Stimulated activated memory B cell treated with anti-CD40 and anti-IgM and Interleukin-4, amounts not matched to agents 10 μg/mL and 1 μg/mL and 100 μg/mL, for 72 hours (primary cell): ENCODE measurements at places on chromosomes 13 and 19.

DNA sequence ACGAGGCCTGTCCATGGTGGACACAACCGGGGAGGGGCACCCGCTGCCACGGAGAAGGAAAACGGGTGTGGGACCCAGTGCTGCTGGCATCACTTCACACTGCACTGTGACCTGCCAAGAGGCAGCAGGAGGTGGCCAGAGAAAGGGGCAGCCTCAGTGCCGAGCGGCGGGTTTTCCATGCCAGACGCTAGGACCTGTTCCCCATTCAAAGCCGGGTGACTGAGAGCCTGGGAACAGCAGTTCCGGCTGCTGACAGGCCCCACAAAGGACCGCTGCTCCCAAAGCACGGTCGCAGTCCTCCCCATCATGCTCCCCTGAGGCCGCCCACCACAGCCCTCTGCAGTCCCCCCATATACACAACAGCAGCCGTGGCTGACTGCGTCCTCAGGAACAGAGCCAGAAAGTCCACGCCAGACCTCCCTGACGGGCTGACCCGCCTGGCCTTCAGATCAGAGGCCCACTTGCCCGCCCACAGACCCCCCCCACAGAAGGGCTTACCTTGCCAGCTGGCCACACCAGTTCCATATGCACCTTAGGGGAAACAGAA is 5.4 kb downstream of the AKAP8 start:
- no peak for ATAC-seq

DNA sequence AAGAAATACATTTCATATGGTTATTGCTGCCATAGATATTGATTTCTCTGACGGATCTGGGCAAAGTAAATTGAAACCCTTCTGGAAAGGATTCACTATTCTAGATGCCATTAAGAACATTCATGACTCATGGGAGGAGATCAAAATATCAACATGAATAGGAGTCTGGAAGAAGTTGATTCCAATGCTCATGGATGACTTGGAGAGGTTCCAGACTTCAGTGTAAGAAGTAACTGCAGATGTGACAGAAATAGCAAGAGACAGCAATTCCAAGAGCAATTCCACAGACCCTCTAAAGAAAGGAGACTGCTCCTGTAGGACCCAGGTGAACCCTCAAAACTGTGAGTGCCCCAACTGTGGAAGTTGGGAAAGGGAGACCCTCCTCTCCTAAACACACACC is 30.9 kb upstream of the KCTD12 start:
- ATAC-seq: no peak

GRCh38 chr19:29380581-29380980 is 145.2 kb upstream of the VSTM2B start:
- no peak for ATAC-seq

GRCh38 chr19:39474139-39474620 is 6.5 kb upstream of the TIMM50 start:
- ATAC-seq: peak; percentile 79

- ATAC-seq: no peak
Observed at GRCh38 chr13:74388626-74389025, 254.4 kb upstream of the KLF12 start.

GRCh38 chr19:10553087-10553667 is 9.5 kb downstream of the ATG4D start:
- ATAC-seq: no peak

DNA sequence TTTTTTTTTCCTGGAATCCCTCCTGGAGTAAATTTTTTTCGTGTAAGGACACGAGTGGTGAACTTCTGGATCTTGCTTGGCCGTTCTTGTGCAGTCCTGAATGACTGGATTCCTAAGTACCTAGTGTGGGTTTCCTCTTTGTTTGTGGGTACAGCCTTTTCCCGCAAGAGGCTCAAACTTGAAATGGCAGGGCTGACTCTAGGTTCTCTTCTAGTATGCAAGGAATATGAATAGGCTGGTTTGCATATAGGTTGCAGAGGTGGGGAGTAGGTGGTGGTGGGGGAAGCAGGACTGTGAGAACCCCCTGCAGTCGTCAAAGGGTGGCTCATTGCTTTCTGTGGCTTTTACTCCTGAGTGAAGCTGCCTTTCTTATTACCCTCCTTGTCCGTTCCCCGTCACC is 13.6 kb downstream of the UBAC2 start:
- peak; percentile 95 for ATAC-seq

- ATAC-seq: peak; percentile 44
Observed at GRCh38 chr19:3986260-3987041, 1.2 kb upstream of the EEF2 start.

GRCh38 chr19:40559394-40559793 is 17.3 kb upstream of the SHKBP1 start:
- ATAC-seq: no peak

DNA sequence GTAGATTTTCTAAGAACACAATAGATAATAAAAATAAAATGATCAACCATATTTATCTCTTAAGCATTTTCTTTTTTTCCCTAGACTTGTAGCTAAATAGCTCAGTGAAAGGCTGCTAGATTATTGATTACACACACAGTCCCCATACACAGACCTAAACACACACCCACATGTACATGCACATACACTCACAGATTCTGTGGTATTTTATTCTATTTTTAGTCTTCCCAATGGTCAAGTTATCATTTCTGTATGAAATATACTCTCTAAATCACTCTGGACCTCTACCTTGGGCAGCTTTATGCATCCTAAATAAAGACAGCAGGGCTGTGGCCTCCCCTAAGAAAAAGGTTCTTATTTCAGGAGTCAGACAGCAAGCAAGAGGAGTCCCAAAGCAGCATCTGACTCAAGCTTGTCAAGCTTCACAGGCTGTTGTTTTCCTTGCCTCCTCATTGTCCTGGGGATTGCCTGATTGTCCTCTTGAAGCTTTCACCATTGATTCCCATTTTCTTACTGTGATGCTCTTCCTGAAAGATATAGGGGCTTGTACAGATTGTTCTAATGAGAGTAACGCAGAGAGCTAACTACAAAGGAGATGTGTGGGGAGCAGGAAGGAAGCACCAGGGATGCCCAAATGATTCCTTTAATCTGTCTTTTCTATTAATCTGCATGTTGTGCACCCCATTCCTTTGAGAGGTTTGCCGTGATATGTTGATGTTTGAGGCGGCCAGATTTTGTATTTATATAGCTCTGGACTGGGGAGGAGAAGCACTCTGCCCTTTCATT is 986.5 kb downstream of the PCDH17 start:
- ATAC-seq: no peak

DNA sequence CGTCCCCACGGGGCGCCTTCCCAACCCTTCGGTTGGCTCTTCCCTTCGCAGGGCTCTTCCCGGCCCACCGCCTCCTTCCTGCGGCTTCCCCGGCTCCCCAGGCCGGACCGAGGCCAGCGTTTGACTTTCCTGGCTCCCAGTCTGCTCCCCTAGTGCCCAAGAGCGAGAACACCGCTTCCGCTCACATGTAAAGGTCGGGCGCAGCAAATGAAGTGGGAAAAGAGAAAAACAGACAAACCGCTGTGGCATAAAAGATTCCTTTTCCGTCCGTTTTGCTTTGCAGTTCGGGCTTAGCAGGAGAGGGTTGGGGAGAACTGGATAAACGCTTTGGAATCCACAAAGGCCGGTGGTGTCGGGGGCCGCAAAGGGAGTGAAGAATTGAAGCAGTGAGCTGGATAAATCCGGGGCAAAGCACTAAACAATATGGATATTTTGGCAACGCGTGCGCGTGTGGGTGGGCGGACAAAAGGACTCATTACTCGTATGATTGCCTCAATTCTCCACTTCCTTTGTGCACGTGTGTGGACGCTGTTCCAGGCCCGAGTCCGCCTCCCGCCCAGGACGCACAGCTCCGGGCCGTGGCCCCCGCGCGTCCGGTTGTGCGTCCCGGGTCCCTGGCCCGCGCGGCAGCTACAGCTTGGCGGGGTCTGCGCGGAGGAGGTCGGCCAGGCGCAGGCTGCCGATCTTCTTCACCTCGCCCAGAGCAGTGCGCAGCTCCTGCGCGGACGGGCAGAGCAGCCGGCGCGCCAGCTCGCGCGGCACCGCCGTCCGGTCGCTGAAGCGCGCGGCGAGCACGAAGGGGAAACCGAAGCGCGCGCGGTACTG is 8.6 kb upstream of the CDX2 start:
- ATAC-seq: no peak

GRCh38 chr19:42140125-42140754 is 8.0 kb upstream of the POU2F2 start:
- no peak for ATAC-seq

GRCh38 chr13:107992542-107992941 is 222.8 kb downstream of the LIG4 start:
- no peak for ATAC-seq

- no peak for ATAC-seq
Observed at GRCh38 chr19:56177564-56178243, 1.9 kb downstream of the GALP start.

DNA sequence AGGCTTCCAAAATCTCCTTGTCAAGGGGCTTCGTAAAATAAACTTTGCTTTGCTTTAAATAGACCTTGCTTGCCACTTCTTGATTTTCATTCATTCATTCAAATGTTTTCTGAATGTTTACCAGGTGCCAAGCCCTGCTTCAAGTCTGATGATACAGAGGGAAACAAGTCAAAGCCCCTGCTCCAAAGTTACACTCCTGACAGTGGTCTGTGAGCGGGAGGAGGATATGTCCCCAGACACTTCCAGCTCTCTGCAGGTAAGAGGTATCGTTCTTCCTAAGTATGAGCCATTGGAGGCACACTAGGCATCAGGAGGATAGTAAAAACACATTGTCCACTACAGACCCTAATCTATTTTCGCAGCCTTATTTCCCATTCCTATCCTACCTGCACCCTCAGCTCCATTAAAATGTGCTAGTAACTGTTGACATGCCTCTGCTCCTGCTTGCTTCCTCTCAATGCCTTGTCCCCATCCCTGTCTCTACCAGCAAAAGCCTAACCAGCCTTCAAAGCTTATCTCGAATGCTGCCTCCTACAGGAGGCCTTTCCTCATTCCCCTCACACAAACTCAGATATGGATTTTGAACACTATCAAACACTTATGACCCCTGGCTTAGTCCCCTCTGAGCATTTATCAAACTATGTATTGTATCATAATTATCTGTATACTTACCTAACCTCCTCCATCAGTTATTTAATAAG is 6.2 kb upstream of the WBP4 start:
- ATAC-seq: no peak

- ATAC-seq: no peak
Observed at GRCh38 chr13:26727633-26728032, 33.0 kb downstream of the GPR12 start.

- ATAC-seq: no peak
Observed at GRCh38 chr19:2410023-2410422, 17.4 kb downstream of the TIMM13 start.

DNA sequence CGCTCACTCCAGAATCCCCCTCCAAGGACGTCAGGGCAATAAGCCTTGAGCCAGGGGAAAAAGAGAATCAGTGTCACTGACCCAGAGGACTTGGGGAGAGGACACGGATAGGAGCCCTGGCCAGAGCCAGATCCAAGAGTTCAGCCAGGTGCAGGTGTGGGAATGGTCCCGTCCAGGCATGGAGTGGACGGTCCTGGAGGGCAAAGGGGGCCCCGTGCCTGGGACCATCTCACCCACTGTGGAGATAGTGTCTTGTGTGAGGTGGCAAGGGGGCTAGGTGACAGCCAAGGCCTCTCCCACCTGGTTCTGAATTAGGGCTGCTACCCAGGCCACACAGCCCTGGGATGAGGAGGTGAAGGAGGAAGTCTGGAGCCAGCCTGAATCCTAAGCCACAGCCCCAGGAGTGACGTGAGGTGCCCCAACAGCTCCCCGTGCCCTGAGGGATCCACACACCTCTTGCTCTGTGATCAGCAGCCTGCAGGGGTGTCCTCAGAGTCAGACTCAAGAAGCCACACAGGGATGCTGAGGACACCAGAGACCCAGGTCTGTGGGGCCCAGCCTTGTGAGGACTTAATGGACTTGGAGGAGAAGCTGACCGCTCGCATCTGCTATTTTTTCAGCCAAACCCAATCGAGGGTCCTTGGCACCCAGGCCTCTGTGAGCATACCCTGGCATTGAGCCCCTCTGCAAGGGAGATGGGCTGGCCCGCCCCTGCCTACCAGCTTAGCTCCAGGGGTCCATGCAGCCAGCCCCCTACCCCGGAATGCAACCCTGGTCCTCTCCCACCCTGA is 16.4 kb upstream of the ZNF14 start:
- no peak for ATAC-seq

GRCh38 chr13:111006506-111007031 is 91.7 kb upstream of the ANKRD10 start:
- no peak for ATAC-seq

GRCh38 chr13:39129213-39129612 is 91.0 kb downstream of the NHLRC3 start:
- ATAC-seq: no peak

DNA sequence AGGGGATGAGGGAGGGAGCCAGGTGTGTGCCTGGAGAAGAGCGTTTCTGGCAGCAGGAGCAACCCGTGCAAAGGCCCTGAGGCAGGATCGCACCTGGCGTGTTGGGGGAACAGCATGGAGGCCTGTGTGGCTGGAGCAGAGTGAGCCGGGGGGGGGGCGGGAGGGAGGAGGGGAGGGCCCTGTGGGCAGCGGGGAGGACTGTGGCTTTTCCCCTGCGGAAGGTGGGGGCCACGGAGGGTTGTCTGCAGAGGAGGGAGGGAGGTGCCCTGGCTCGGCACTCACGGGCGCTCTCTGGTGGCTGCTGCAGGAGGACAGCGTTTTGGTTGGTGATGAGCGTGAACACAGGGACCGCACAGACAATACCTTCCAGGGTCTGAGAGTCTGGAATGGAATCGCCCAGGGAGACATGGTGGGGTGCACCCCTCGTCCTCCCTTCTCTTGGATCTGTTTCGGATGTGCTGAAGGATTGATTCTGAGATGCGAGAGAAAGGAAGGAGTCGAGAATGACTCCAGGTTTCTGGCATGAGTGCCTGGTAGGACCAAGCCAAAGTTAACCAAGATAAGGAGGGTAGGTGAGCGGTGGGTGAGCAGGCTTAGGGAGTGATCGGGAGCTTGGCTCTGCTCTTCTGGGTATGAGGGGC is 6.5 kb downstream of the RAB11B start:
- ATAC-seq: peak; percentile 85

DNA sequence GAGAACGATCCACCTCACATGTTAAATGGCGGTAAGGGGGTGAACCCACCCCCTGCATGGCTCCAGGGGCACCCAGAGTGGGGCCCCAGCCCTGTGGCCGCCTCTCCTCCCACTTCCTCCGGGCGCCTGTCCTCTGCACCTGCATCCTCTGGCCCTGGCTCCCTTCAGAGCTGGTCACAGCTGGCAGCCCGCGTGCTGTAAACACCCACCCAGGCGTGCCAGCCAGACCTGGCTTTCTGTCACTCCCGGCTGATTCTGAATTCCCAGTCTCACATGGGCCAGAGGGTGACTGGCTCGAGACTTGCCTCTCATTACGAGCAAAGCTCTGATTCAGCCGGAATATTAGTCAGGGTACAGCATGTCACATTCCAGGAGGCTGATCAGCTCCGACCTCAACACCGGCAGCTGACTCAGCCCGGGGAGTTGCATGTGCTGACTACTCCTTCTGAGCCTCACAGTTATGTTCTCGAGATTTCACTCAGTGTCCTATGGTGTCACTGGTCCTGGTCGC is 75.1 kb downstream of the GNG7 start:
- ATAC-seq: peak; percentile 87
